ENCODE measurements at places on chromosomes 16 and 17.
A peak's percentile ranks its signal among the peaks of the same experiment; 100 is the strongest.

DNA sequence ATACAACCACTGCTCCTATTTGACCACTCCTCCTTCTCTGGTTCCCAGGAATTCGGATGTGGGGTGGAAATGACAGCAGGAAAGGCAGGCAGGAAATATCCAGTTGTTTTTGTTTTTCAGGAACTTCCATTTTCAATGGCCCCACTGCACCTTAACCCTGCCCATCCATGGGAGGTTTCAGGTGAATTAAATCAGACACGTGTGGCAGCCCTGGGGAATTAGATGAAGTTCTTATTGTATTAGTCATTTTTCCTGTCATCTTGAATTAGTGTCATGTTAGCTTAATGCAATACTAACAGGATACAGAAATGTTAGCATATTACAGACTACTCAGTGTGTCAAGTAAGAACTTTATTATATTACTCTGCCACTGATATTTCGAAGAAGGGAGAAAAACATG is 146.4 kb downstream of the CHD9NB start:
- DNase-seq = no peak

DNA sequence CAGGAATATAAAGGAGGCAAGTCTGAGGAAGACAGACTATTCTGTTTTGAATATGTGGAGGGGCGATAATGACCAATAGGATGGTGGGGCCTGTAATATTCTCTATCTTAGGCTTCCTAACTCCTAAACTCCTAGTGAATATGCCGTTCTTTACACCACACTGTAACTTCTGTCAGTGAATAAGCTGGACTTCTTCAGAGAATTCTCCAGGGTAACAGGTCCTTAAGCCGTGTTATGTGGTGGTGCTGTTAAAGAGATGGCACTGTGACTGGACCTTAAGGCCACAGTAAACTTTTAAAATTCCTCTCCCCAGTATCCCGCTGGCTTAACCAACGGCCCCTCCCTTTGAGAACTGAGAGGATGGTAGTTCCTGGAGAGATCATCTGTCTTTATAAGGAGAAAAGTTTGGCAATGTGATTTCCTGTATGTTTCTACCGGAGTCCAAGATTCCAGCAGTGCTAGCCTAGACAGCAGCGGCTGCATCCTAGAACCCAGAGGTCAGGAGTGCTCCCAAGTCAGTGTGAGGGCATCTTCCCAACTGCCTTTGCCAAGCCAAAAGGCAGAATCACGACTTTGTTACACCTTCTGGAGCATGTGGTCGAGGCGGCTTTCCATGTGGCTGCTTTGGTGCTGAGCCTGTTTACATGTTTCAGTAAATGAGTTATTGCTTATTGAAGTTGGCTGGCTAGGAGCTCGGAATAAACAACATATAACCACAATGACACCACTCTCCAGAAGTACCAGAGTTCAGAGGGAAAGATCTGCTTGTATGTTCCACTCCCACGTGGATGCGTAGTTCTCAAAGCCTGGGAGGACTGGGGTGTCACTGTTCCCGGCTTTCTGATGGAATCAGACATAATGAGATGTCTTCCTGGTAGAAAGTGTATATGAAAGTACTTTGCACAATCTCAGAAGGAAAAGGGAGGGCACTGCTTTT is 41.0 kb downstream of the TUBD1 start:
- DNase-seq = no peak

DNA sequence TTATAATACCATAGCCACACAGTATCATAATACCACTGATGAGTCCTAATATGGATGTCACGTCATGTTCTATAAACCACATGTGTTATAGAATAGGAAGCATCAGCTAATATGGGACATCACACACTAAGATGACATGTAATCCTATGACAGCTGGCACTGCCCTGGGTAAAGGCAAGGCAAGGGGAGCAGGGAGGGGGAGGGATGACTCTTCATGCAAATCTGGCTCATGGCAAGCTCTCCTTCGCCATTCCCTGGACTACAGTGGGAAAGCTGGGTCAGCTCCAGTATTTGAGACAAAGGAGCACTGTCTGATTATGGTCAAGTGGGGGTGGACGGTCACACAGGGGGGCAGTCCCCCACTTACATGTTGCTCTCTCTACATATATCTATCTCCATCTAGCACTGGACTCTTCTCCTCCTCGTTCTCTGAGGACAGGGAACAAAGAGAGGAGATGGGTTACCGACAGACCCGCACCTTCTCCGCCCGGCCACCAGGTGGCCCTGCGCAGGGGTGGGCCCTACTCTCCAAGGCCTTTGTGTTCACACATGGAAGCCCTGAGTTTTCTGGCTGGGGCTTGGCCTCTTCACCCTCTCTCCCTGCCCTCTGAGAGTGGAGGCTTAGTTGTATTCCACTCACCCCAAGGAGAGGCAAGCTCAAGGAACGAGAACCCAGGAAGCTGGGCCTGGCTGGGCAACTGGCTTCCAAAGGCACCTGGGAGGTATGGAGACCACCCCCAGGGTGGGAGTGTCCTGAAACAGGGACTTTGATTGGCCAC is 23.4 kb upstream of the MPO start:
- peak; percentile 54 for DNase-seq

DNA sequence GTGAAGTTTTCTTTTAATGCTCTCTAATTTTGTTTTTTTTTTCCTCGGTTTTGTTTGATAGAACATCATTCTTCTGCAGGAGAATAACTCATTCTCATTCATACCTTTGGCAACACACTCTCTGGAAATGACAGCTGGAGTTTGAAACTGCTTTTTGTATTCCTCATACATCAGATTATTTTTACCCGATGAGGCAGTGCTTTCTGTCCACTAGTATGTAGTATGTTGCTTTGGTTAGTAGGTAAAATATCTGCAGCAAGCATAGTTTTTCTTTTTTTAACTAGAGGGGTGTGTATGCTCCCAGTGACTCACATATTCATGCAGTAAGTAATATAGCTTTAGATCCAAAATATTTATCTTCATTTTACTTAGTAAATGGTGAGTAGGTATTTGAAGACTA is 6.4 kb downstream of the PRKCA start:
- no peak for DNase-seq

- DNase-seq = no peak
These were observed 24.0 kb upstream of the SSTR5 start for GRCh38 chr16:1048442-1049112.

- no peak for DNase-seq
These were observed 25.2 kb upstream of the ABCC3 start for GRCh38 chr17:50609380-50610074.

DNA sequence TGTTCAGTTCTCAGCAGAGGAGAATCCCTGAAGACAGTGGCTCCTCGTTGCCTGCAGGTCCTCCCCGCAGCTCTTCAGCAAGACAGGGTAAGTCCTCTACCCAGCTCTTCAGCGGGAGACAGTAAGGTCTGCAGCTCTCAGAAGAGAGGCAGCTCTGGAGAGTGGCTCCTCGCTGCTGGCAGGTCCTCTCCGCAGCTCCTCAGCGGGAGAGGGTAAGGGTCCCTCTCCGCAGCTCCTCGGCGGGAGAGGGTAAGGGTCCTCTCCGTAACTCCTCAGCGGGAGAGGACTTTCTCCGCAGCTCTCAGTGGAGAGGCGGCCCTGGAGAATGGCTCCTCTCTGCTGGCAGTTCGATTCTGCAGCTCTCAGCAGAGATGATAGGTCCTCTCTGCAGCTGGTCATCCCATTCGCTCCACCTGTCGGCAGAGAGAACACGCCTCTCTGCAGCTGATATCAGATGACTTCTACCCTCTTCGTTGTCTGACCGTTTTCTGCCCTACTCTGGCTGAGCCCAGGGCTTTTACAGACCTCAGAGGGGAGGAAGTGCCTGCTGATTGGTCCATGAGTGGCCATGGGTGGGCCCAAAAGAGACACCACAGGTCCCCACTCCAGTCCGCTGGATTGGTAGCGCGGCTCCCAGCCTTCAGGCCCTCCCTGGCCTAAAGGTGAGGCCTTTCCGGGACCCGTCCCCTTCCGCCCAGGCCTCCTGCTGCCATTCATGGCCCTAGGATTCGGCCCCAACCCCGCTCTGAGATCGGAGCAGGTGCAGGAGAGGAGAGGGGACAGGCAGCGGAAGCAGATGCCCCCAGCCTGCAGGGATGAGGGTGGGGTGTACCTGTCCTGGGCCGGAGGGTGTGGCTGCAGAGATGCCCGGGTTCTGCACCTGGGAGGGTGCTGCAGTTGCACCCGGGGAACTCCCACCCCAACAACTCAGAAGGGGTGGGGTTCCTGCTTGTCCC is 11.9 kb upstream of the SHCBP1 start:
- no peak for DNase-seq

DNA sequence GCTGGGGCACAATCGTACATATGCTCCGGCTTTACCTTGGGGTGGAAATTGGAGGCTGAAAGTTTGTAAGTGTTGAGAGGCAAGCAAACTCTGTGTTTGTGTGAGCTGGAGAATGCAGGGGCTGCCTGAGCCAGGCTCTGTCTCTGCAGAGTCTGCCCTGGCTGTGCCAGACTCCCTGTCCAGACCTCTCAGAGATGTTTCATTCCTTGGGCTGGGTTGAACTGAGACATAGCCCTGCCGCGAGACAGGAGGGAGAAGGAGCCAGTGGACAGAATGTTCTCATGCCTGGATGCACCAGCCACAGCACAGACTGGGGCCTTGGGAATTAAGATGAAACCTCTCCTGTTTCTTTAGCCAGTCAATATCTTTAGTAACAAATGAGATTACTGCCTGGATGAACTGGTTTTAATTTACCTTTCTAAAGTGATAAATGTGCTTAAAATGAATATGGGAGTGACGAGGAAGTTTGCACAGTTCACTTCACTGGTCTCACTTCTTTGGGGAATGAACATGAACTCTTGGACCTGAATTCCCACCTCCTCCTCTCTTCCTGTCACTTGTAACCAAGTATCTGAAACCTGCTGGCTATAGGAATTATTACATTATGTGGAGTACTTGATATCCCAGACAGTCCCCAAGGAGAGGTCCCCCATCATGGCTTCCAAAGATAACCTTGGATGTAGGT is 40.1 kb downstream of the YPEL2 start:
- no peak for DNase-seq

DNA sequence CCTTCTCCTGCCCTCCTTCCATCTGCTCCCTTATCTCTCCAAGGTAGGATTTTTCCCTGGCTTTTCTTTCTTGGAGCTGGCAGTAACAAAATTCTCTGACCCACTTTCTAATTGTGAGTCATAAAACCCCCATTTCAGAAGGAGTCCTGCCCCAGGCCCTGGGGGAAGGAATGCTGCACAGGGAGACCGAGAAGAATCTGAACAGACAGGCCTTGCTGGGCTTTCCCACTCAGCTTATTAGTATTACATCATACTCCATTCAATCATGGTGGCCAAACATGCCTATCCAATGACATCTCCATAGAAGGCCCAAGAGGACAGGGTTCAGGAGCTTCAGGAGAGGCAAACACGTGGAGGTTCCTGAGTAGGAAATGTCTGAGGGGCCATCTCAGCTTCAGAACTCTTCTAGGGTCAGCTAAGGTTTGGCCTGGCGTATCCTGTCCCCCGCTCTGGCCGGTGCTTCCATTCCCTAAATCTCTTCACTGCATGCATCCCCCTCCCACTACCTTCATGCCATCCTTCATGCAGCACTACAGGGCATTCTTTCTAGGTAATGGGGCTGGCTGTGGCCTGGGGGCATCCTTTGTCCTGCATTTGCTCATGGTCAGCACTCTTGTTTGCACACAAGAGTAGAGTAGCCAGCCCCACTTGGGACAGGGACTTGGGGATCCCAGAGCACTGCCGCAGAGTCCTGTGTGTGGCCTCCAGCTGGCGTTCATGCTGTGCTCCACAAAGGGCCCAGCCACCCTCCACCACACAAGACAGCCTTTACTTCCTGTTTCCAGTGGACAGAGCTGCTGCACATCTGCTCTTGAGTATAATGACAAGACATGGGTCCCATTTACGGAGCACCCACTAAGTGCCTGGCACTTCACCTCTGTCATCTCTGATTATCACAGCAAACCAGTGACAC is 8.2 kb downstream of the SLC6A2 start:
- no peak for DNase-seq

- no peak for DNase-seq
These were observed 4.7 kb downstream of the DUSP14 start for GRCh38 chr17:37494401-37494831.

DNA sequence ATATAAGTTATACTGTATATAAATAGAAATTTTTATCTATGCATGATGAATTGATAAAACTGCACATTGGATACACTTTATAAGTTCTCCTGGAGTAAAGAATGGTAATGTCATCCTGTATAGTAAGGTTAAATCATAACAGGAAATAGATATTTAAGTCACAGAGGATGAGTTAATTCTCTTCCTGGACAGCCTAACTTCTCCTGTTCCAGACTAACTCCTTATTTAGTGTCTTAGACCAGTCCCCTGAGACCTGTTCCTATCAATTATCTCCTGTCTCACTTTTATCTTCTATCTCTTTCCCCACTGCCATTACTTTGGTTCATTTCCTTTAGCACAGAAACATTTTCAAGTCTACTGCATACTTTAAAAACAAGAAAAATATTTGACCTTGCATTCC is 46.5 kb downstream of the SSH2 start:
- DNase-seq = no peak

DNA sequence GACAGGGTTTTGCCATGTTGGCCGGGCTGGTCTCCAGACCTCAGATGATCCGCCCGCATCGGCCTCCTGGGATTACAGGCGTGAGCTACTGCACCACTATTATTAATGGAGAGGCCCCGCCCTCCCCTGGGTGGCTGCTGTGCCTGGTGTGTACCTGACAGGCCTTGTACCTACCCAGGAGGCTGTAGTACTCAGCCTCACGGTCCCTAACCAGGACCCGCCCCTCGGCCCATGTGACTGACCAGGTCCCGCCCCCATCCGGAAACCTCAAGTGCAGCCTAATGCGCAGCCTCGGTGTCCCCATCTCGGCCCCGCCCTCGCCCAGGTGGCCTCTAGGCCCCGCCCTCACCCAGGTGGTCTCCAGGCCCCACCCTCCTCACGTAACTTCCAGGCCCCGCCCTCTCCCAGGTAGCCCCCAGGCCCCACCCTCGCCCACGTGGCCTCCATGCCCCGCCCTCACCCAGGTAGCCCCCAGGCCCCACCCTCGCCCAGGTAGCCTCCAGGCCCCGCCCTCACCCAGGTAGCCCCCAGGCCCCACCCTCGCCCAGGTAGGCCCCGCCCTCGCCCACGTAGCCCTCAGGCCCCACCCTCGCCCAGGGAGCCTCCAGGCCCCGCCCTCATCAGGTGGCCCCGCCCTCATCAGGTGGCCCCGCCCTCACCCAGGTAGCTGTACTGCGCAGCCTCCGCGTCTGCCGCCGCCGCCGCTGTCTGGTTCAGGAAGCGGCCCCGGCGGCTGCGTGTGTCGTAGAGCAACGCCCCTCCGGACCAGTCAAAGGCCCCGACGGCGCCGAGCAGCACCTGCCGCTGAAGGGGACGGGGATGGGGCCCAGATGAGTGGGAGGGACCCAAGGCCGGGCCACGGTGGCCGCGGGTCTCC is 31.0 kb downstream of the HASPIN start:
- DNase-seq = peak; percentile 85

- no peak for DNase-seq
These were observed 358.7 kb downstream of the SLC39A11 start for GRCh38 chr17:72733619-72734282.

- no peak for DNase-seq
These were observed 121.1 kb downstream of the CYLD start for GRCh38 chr16:50862818-50863643.

Data from activated CD4-positive, alpha-beta T cell treated with anti-CD3 and anti-CD28 coated beads, Interleukin-2, amount 50 U/mL, for 1 hour (primary cell).